Activated CD4-positive, CD25-positive, alpha-beta regulatory T cell treated with anti-CD3 and anti-CD28 coated beads, Interleukin-2, amount 50 U/mL, for 16 hours (primary cell): ENCODE measurements at places on chromosomes 11 and 22.

DNA sequence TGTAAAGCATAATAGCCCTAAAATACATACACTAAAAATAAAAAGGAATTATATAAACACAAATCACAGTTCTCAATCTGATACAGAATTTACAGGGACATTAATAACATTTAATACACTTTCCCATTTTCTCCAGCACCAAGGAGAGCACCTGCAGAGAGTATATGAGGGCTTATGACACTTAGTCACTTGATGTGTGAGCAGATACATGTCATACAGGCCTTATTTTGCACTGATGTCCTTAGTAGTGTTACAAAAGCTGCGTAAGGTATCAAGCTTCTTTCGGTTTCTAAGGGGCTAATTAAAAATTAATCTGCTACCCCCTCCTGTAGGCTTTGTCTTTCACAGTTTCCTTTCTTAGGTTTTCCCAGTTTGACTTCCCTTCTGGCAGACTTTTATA lies 61.3 kb downstream of the TRIM44 start:
- DNase-seq: no peak

GRCh38 chr11:95085117-95085816 lies 4.4 kb upstream of the ENDOD1 start:
- DNase-seq: no peak

- no peak for DNase-seq
Measured at GRCh38 chr11:125162743-125163142, 1.8 kb upstream of the PKNOX2 start.

- DNase-seq: no peak
Measured at GRCh38 chr22:44839721-44840120, 87.3 kb downstream of the ARHGAP8 start.

DNA sequence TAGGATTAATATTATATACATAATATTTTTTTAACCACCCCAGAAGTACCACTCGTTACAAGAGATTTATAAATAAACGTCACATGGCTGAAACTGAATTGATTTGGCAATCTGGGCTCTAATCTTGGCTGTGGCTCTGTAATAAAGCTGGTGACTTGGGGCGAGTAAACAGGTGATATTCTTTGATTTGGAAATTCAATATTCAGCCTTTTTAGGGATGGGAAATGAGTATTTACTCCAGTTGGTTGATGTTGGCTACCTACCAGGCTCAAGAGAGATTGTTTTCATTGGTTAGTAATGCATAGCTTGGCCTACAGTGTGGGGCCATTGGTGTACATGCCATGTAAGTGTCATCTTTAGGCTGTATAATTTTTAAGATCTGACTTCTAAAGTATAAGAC lies 117.7 kb upstream of the SORL1-AS1 start:
- no peak for DNase-seq

- no peak for DNase-seq
Measured at GRCh38 chr11:18471995-18472394, 16.3 kb downstream of the LDHAL6A start.

DNA sequence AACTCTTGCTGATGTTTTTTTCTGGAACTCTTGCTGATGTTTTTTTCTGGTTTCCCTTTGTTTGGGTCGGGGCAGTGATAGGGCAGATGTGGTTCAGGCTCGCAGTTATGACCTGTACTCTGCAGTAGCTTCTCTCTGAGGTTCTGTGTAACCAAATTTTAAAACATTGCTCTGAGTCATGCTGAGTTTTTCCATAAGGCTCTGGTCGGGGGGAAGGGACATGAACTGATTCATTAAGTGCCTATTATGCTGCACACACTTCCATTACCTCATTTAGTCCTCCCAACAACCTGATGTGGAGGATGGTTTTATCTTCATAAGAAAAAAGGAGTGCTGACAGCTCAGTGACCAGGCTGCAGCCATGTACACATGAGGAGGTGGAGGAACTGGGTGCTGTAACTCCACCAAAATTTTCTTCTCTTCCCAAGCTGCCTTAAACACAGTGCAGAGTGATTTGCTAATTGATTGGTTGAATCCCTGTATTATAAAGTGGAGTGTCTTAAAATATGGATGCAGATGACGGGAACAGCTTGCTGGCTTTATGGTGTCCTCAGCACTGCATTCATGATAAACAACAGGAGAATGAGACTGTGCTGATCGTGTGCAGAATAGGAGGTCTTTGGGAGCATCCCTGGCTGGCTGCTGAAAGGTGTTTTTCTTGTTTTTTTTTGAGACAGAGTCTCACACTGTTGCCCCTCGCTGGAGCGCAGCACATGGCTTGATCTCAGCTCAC lies 19.1 kb downstream of the TNRC6B start:
- DNase-seq: no peak

DNA sequence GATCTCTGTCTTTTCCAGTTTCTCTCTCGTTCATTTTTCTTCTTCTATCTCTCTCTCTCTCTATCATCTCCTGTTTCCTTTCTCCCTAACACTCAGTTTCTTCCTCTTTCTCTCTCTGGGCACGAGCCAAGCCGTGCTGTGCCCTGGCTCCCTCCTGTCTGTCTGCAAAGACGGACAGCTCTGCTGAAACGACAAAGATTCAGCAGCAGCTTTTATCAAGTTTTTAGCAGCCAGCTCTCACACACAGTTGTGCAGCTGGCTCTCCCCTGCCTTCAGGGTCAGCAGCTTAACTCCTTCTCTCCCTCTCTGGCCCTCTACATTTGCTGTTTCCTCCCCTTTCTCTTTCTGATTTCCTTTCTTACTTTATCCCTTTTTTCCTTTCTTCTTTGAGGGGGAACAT lies 352.0 kb upstream of the MPPED2 start:
- no peak for DNase-seq

- DNase-seq: no peak
Measured at GRCh38 chr11:78651923-78652842, 77.5 kb upstream of the NARS2 start.

DNA sequence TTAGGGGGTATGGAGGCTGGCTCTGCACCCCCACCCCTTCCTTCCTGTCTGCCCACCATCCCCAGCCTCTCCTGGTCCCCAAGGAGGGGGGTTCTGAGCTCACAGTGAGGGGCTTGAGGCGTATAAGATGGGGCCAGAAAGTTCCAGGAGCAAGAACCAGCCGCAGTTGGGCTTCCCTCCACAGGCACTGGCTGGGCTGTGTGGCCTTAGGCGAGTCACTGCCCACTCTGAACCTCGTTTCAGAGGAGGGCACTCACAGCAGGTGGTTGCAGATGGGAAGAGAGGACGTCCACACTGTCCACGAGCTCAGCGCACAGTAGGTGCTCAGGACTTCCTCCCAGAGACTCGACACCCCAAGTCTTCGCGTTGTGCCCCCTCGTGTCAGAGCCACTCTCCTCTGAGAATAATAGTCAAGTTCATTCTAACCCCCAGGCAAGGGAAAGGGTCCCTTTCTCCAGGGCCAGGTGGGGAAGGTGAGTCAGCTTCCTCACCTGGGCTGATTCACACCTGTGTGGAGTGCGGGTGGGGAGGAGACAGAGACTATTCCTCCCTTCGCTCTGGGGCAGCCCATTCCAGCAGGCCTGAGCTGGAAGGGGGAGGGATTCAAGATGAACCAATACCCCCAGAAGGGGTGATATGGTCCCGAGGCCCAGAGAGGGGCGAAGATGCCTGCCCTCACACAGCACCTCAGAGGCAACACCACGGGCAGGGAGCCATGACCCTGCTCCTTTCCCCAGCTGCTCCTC lies 29.3 kb downstream of the RPL3 start:
- no peak for DNase-seq

DNA sequence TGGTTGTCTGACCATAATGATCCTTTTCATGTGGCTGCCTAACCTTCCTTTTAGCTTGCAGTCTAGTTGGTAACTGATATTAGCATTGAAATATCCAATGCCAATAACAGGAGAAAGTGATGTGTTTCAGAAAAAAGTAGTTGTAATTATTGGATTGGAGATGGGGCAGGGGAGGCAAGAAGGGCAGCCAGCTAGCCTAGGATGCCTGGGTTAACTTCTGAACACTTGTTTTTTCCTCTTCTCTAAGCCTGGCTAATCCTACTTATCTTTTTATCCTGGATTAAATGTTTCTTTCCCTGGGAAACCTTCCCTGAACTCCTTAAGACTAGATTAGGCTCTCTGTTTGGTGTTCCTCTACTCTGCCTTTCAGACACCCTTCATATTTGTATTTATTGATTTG lies 380.2 kb downstream of the TMEM135 start:
- DNase-seq: no peak

DNA sequence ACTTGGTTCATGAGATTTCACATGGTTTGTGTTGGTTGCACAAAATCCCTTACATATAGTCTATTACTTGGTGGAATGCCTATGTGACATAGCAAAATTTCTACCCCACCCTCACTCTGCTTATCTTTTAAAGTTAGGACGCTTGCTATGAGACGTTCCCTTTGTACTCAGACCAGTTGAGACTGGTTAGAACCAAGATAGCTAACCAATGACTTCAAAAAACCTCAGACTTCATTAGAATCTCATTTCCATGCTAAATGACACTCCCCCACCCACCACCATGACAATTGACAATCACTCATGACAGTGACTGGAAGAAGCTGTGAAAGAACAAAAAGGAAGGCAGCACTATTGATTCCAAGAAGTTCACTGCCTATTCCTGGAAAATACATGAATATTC lies 313.6 kb downstream of the ETS1 start:
- no peak for DNase-seq

GRCh38 chr11:64132191-64132771 lies 33.6 kb downstream of the MACROD1 start:
- no peak for DNase-seq

GRCh38 chr11:127996825-127997224 lies 590.5 kb downstream of the ETS1 start:
- DNase-seq: no peak

- no peak for DNase-seq
Measured at GRCh38 chr11:61776561-61777075, 15.8 kb downstream of the TMEM258 start.

DNA sequence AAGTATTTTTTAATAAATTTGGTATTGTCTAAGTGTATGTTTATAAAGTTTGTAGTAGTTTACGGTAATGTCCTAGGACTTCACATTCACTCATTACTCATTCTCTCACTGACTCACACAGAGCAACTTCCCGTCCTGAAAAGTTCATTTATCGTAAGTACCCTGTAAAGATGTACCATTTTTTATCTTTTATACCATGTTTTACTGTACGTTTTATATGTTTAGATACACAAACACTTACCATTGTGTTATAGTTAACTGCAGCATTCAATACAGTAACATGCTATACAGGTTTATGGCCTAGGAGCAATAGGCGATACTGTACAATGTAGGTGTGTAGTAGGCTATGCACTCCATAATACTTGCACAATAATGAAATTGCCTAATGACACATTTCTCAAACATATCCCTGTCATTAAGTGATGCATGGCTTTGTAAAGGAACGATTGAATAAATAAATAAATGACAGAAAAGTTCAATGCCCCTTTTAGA lies 12.5 kb upstream of the CARD18 start:
- no peak for DNase-seq

DNA sequence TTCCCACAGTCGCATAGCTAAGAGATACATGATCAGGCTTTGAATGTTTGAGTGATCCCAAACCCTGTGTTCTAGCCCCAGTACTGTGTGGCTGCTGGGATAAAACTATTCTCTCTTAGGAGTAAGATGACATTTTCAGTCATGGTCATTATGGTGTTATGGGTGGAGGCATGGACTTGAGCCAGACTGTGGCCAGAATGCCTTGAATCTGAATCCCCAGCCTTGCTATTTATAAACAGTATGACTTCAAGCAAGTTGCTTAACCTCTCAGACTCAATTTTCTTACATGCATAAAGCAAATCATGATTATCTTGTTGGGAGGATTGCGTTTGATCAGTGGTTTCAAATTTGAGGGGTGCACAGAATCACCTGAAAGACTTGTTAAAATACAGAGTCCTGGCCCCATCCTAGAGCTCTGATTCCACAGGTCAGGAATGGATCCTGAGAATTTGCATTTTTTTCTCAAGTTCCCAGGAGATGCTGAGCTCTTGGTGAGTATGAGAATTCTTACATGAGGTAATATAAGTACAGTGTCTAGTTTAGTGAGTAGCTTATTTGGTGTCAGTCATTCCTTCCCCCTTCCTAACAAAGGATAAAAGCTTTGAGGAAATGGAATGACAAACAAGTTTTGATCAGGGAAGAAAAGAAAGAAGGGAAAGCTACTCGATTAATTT lies 571.7 kb downstream of the METTL15 start:
- no peak for DNase-seq

GRCh38 chr11:11876458-11876857 lies 34.7 kb downstream of the USP47 start:
- DNase-seq: no peak

DNA sequence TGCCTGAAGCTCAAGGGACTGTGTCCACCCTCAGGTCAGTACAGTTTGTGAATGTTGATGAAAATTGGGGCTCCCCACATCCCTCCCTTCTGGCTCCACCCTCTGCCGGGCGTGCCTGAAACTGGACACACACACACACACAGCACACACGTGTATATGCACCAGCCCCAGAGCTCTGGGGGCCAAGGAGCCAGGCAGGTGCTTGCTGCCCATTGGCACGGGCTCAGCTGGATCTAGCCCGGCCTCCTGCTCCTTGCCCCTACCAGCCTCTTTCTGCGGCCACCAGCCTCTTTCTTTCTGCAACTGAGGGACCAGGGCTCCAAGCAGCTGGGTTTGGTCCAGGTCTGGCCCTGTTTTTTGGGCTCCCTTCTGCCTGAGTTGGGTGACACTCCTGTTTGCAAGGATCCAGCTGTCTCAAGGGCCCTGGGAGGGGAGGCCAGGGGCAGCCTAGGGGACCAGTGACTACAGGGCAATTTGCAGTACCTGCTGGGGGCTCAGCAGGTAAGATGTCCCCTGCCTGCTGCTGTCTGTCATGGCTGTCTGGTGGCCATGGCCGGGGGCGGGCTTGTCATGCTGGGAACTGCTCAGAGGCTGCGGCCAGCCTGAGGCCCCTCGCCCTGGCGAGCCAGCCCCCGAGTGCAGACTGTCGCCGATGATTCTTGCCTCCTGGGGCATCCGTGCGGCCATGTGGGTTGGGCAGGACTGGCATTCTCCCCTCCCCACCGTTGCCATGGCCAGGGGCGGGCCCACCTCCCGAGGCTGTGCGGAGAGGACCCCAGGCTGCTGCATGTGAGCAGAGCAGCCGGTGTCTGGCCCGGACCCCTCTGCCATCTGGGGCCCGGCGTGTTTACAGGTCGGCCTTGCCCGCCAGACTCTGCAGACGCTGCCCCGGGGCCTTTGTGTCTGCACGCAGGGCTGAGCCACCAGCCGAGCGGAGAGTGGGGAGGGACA lies 51.5 kb upstream of the PPARA start:
- DNase-seq: no peak

DNA sequence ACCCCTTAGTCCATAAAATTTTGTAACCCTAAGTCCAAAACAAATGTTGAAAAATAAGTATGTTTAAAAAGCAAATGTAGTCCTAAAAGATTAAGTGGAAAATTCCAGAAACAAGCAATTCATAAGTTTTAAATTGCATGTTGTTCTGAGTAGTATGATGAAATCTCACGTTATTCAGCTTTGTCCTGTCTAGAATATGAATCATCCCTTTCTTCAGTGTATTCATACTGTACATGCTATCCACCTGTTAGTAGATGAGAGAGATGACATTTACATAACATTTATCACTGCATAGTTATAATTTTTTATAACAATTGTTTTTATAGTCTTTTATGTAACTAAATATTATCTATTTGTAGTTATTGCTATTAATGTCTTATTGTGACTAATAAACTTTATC lies 622.3 kb upstream of the CHORDC1 start:
- DNase-seq: no peak

- DNase-seq: no peak
Measured at GRCh38 chr11:119727523-119728151, 1.4 kb downstream of the NECTIN1 start.
